Aorta (tissue), 5 donors: ENCODE measurements at places on chromosomes 13 and 19.
A peak's percentile ranks its signal among the peaks of the same experiment; 100 is the strongest.

- DNase-seq, result no peak
These were observed 2117.6 kb downstream of the PCDH9 start for GRCh38 chr13:65112531-65112941.

- DNase-seq, result peak; percentile 46
These were observed 2.7 kb downstream of the RFX1 start for GRCh38 chr19:14003251-14004055.

GRCh38 chr19:40229484-40229883 is 3.0 kb upstream of the CCNP start:
- DNase-seq, result no peak

GRCh38 chr13:110413016-110413675 is 106.1 kb downstream of the COL4A2 start:
- no peak for DNase-seq

- DNase-seq, result no peak
These were observed 179.8 kb downstream of the RBM26 start for GRCh38 chr13:79226250-79226649.

DNA sequence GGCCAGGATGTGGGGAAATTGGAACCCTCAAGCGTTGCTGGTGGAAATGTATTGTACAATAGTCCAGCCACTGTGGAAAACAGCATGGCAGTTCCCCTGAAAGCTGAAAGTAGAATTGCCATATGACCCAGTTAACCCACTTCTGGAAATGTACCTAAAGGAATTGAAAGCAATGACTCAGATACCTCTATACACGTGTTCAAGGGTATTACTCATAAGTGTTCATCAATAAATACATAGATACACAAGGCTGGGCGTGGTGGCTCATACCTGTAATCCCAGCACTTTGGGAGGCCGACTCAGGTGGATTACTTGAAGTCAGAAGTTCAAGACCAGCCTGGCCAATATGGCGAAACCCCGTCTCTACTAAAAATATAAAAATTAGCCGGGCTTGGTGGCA is 71.9 kb upstream of the IRS2 start:
- no peak for DNase-seq

DNA sequence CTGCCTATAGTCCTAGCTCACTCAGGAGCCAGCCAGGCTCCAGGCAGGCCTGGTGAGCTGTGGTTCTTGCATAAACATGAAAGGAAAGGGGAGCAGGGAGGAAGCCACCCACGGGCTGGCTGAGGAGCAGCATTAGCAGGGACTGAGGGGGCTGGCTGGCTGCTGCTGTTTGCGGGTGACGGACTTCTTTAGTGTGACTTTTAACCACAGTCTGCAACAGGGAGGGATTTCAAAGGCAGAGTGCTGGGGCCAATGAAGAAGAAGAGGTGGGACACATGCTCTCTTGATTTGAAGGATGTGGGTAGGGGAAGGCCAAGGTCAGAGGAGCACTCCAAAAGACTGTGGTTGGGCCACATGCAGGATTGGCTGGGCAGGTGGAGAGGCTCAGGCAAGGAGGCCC is 223.0 kb downstream of the DNAJC15 start:
- DNase-seq, result no peak

GRCh38 chr13:50422181-50423148 is 407.2 kb downstream of the KCNRG start:
- DNase-seq, result no peak

- no peak for DNase-seq
These were observed 12.2 kb downstream of the SLC8A2 start for GRCh38 chr19:47459477-47459876.

DNA sequence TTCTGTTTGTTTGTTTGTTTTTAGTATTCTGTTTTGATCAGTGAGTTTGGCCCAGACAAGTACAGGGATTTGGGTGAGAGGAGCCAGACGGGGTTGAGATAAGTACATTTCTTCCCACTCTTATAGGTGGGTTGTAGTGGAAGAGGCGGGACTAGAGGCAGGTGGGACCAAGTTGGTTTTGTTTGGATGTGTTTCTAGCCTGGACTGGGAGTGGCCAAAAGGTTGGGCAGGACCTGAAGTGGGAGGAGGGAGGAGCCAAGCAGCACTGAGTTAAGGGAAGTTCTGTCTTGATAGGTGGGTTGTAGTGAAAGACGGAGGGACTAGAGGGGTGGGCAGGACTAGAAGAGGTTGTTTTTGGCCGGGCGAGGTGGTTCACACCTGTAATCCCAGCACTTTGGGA is 9.0 kb downstream of the DNASE2 start:
- DNase-seq, result no peak

DNA sequence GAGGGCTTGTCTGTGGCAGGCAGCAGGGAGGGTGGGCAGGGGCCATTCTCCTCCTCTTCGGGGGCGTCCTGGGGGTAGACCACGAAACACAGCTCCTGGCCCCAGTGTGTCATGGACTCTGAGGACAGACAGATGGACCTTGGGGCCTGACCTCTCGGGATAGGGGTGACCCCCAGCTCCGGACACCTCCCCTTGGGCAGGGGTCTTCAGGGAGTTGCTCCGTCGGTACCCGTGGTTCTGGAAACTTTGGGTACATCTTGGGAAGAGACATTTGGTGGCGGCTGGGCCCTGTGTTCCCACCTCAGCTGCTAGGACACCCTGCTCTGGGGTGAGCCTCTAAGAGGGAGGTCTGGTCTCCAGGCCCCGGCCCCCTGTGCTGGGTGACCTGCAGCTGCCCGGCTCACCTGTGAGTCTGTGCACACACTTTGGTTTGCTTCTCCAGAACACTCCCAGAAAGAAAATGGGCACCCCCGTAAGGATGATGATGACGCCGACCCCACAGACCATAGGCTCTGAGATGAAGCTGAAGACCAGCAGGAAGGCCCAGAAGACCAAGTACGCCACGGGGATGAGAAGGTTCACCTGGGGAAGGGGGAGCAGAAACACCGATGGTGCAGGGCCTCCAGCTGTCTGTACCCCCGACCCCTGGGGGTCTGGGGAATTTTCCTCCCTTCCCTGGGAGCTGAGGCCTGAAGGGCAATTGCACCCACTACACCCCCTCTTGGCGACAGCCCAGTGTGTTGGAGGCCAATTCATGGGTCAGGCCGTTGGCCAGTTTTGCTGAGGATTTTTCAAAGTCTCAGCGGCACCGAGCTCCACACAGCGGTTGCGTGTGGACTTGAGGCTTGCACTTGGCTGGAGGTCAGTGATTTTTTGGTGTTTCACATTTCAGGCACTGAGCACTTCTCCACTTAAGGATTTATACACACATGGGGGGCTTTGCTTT is 15.0 kb downstream of the LRP3 start:
- no peak for DNase-seq

- DNase-seq, result peak; percentile 89
These were observed 990 bp upstream of the ZMYM2 start for GRCh38 chr13:19957320-19958154.

DNA sequence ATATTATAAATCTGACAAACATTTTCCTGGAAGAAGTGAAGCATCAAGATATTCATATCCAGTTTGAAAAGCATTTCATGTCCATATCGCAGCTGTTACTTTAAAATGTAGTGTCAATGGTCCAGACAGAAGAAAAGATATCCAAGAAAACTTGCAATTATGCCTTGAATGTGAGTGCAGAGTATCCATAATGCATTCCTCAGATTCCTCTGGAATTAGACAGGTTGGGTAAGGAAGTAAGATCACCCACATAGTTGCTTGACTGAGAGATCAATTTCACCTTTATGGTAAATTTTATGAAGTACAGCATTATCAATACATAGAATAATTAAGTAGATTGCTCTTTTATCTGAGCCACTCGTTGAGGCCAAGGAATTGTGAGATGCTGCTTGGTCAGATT is 327.0 kb upstream of the SLITRK5 start:
- DNase-seq, result no peak

GRCh38 chr19:38193445-38193844 is 30.6 kb downstream of the DPF1 start:
- no peak for DNase-seq

DNA sequence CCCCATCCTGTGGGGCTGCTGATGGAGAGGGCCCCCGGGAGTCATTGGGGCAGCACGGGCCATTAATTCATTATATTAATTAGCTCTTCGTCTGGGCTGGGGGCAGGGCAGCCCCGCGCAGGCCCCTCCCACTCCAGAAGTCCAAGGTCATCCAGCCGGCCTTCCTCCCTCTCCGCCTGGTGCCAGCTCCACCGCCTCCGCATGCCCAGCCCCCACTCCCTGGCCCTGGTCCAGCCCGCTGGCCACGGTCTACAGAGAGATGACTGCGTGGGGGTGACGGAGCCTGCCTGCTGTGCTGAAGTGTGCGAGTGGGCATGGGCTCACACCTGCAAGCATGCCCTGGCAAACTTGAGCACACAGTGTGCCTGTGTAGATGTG is 8.8 kb downstream of the IGLON5 start:
- DNase-seq, result no peak

DNA sequence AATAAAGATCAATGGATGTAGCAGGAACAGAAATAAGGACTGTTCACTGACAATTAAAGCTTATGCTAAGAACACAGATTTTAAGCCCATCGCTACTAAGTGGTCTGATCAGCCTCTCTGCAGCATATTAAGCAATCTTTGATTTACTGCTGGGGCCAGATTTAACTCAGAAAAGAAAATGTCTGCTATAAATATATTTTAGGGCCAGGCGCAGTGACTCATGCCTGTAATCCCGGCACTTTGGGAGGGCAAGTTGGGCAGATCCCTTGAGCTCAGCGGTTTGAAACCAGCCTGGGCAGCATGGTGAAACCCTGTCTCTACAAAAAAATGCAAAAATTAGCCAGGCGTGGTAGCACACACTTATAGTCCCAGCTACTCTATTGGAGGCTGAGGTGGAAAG is 43.0 kb downstream of the METTL21C start:
- DNase-seq, result no peak
